Stimulated activated CD8-positive, alpha-beta memory T cell treated with anti-CD3 and anti-CD28 coated beads, Interleukin-2, amount 100 ng/mL, for 1 hour (primary cell): ENCODE measurements at places on chromosomes 5 and 9.

DNA sequence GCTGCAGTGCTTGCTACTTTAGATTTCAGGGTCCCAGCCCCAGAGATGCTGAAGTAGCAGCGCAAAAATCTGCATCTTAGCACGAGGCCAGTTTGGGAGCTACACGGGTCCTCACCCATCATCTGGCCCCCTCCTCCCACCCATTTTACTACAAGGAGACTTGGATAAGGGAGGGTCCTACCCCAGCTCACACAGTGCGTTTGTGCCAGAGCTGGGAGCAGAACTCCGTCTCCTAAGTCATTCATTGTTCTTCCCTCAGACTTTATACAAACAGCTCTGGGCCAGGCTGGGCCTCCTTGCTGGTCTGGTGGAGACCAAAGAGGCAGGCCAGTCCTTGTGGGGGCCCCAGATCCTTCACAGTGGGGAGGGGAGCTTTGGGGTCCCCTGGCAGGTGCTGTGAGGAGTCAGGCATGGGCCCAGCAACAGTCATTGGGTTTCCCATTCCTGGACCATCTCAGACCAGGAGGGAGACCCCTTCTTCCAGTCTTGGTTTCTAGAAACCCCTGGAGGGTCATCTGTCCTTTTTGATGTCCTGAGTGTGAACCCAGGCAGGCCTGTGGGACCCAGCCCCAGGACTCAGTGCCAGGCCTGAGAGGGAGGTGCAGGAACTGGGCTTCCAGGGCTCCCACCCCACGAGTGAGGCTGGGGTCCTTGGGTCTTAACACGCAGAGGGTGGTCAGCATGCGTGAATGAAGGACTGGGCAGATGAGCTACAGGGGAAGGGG is 2.3 kb upstream of the IL17B start:
- DNase-seq = no peak

DNA sequence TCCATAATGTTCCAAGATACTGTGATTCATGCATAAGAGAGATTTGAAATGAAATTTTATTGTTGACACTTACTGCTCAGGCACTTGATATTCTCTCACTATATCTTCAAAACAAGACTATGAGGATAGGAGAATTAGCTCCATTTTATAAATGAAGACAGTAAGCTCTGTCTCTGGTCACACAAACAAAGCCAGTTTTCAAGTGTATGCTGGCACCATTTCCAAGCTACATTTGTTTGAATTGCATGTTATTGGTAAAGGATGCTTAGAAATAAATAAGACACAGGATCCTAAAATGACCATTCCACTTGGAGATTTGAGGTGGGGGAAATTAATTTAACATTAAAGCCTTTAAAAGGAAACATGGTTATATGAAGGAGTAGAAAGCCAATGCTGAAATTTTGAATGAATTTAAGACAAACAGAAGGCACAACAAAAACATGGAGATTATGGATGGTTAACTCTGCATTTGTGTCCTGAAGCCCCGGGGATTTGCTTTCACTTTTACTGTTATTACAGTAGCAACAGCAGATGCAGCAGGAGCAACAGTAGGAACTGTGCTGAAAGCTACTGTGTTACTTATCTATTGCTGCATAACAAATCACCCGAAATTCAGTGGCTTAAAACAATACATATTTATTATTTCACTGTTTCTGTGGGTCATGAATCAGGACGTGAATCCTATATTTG is 79.7 kb upstream of the ASTN2 start:
- DNase-seq = no peak

- DNase-seq = no peak
These were observed 118.8 kb downstream of the GALNT10 start for GRCh38 chr5:154309371-154309745.

DNA sequence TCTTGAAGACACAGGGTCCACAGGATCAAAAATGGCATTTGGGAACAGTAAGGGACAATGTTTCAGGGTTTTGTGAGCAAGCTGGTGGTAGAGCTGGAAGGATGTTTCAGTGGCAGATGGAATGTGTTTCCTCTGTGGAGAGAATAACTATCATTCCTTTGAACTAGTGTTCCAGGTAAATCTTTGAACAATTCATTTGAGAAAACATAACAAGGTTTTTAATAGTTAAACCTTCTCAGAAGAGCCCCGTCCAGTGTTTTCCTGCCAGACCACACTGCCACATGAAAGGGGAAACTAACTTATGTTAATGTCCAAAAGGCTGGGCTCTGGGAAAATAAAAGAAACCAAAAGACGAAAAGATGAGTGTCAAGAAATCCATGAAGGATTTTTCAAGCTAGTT is 207.0 kb upstream of the ZNF462 start:
- no peak for DNase-seq

GRCh38 chr5:15191012-15191411 is 309.0 kb upstream of the FBXL7 start:
- no peak for DNase-seq

GRCh38 chr9:127096208-127096607 is 26.2 kb downstream of the ANGPTL2 start:
- DNase-seq = no peak

DNA sequence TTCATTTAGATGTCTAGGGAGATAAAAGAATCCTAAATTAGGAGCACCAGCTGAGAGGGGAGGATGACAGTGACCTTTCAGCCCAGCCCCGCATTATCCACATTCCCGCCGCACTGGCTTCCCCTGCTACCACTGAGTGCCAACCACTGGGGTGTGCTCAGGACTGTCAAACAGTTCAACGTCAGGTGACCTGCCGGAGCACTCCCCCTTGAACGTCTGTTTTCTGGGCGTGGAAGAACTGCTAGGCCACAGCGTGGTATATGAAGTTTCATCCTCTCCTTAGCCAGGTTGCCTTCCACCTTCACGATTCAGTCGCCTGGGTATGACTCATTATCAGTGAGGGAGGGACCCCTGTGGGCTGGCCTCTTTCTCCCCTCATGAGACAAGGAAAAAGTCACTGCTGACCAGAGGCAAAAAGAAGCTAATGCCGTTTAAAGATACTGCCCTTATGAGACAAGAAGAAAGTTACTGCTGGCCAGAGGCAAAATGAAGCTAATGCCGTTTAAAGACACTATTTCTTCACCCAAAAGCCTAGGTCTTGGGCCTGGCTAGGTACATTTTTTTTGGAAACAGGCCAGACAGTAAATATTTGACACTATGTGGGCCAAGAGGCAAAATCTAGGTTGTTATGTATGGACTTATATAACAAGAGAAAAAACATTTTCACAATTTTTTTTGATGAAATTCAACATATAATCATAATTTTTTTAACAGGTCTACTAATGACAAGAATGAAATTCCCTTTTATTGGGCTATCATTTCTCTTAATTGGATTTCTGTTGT is 4.6 kb downstream of the NMRK1 start:
- no peak for DNase-seq

DNA sequence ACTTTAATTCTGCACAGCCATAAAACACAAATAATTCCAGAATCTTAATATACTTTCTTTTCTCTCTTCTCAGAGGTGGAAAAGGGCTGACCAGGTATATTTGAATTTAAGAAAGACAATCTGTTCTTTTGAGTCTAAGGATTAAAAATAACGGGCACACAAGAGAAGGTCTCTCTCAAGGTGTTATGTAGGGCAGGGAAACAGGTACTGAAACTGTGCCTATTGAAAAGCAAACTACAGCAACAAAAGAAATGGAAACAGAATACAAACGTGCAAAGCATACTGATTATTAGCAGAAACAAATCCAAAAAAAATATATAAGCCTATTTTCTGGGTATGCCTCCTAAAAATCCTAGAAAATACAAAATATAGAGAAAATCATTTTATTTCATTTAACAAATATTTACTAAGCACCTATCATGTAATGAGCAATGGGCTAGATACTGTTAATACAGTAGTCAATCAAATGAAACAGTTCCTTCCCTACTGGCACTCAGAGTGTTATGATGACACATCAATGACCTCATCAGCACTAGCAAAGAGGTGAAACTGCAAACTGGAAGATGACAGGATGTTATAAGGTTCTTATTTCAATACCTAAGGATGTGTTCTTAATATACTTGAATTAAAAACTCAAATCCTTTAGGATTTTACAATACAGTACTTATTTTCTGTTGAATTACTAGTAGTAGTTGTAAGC is 87.7 kb downstream of the AUH start:
- DNase-seq = no peak

GRCh38 chr9:84597131-84597530 is 72.4 kb upstream of the NTRK2 start:
- no peak for DNase-seq

DNA sequence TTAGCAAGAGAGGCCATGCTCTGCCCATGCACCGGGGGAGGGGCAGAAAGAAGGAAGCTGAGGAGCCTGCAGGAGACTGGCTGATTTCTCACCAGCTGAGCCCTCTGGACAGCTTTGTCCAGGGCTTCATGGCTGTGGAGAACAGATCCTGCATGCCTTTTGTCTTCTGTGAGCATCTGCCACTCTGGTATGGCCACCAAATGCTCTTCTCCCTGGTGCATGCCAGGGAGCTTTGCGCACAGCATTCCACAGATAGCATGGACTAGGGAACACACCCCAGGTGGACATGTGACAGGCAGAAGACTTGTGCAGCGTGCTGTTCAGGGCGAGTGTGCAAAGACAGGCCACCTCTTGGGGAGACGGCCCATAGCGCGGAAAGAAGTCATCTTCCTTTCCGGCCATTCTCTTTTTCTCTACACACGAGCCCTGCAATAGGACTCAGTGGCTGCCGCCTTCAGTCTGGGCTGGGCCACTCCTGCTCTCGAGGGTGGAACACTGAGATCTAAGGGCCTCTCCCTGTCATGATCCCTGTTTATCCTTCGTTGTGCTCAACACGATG is 56.7 kb downstream of the GADD45G start:
- no peak for DNase-seq
